ENCODE measurements at places on chromosomes 6 and 20.
A peak's percentile ranks its signal among the peaks of the same experiment; 100 is the strongest.

DNA sequence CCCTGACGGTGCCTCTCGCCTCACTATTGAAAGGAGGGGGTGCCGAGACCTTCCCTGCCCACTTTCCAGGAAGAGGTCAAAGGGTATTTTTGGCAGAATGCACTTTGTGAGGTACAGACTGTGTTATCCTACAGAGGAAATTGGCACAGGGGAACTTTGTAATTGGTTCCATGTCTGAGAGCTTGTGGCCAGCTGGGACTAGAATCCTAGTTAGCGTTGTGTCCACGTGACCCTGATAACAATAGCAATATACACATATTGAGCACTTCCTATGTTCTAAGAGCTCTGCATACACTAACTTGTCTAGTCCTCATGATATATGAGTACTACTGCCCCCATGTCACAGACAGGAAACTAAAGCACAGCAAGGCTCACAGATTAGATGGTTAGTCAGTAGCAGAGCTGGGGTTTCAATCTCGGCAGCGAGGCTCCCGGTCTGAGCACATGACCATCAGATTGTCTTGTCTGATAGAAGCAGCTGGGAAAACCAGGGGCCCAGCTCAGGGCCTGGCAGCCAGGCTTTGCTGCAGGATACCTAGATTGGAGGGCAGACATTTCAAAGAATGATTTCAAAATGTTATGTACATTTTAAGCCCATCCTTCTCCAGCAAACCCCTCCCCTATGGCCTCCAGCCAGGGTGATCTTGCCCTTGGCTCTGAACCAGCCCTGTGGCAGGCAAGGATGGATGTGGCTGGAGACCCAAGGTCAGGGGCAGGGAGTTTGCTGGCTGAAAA lies 1.4 kb downstream of the MAPK13 start:
- peak; percentile 14 for DNase-seq

- DNase-seq: no peak
These were observed 12.7 kb downstream of the GGT7 start for GRCh38 chr20:34859826-34860545.

DNA sequence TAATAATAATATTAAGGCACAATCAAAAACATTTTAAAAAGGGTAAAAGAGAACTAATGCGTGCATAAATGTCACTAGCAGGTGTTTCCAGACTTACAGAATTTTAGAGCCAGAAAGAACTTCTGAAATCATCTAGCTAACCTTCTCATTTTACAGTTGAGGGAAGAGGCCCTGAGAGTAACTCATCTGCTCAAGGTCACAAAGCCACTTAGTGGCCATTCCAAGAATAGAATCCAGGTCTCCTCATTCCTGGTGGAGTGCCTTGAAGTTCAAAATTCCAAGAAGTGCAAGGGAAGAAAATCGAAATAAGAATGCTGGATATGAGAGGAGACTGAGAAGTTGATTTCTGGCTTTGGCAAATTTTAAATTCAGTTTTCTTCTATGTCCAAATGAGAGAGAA lies 3.2 kb upstream of the KIAA0408 start:
- DNase-seq: no peak

DNA sequence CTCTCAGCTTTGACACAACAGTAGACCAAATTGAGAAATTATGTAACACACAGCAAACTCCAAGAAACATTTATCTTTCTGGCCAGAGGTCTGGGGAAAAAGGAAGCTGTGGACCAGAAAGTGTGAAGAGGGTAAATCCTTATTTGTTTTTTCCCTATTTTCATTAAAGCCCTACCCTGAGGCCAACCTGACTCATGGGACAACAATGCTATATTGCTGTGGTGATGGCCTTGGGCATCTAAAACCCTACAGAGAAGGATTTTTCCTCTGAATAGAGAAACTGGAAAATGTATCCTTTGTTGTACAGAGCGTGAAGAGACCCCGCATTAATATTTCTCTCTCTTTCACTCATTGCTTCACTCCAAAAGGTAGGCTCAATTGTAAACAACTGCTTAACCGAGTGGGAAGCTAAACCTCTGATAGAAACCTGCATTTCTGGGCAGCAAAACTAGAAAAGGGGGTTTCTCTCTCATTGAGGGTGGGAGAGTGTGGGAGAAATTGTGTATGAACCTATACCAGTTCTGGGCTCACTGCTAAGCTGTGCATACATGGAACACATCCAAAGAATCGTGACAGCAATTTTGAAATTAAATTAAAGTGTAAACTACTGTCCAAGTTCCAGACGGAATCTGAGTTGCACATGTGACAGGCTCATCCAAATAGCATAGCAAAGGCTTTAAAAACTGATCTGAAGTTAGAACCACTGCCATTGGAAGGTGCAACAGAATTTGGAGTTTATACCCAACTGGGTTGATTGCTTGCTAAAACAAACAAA lies 175.5 kb downstream of the CLVS2 start:
- DNase-seq: peak; percentile 8

DNA sequence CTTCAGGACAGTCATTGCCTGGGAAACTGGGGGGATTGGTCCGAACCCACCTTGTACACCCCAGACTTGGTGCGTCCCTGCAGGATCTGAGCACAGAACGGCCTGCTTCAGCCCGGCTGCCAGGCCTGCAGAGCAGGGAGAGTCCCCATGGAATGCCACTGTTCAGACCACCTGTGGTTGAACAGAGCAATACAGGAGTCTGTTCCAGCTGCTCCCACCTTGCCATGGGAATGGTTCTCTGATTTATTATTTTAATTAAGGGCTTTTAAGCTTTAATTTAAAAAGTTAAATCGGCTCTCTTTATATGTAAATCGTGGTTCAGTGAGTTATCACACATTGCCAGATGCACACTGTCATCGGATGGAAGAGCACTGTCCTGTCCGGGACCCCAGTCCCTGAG lies 310.4 kb downstream of the CDH4 start:
- DNase-seq: no peak

DNA sequence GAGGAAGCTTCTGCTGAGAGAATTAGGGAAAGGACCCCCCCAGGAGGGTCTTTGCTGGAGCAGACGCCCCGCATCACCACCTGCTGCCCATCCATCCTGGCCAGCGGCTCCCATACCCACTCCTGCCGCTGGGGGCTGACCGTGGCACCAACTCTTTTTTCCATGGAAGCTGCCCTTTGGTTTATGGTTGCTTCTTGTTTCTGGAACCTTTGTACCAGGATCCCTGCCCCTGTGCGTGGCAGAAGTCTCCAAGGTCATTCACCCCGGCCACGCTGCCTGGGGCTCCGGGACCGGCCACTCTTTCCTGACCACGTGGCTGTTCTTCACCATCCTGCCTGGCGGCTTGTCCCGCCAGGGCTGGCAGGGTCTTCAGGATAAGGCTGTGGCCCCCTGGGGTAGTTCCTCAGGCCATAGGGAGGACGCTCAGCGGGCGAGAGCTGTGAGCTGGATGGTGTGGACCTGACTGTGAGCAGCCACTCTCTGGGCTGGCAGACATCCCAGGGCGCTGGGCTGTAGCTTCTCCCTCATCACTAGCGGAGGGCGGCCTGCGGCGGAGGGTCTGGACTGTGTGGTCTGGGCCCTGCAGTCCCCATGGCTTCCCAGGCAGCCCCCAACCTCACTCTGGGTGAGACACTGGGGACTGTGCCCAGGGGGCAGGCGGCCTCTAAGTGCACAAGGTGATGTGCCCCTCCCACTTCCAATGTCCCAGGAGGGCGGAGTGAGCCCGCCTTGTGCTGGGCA lies 22.8 kb upstream of the RBBP8NL start:
- DNase-seq: no peak

- peak; percentile 69 for DNase-seq
These were observed 1.5 kb downstream of the TP53INP2 start for GRCh38 chr20:34705397-34706301.

GRCh38 chr6:26537160-26537845 lies 863 bp upstream of the HMGN4 start:
- peak; percentile 96 for DNase-seq

- DNase-seq: no peak
These were observed 101.3 kb downstream of the SASH1 start for GRCh38 chr6:148443798-148444560.

- DNase-seq: peak; percentile 78
These were observed 97.5 kb downstream of the ZMYND8 start for GRCh38 chr20:47258745-47259695.

GRCh38 chr6:143615785-143616184 lies 62.0 kb upstream of the PHACTR2 start:
- no peak for DNase-seq

GRCh38 chr6:163030980-163031379 lies 303.2 kb downstream of the PACRG start:
- DNase-seq: no peak

DNA sequence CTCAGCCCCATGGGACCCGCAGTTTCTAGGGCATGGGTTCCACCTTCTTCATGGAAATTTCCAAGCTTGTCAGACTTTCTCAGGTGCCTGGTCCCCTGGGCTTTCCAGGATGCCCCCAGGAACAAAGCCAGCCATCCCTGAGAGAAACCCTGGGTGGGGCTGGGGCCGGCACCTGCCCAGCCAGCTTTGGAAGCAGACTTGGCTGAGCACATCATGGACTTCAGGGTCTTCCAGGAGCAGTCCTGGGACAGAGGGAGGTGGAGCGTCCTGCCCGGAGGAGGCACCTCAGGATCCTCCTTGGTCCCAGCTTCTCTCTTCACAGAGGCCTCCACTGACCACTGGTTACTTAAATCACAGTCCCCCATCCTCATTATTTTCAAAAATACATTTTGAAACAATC lies 13.5 kb downstream of the MYT1 start:
- DNase-seq: no peak
